T-helper 17 cell (primary cell): ENCODE measurements at places on chromosomes 3 and 15.

DNA sequence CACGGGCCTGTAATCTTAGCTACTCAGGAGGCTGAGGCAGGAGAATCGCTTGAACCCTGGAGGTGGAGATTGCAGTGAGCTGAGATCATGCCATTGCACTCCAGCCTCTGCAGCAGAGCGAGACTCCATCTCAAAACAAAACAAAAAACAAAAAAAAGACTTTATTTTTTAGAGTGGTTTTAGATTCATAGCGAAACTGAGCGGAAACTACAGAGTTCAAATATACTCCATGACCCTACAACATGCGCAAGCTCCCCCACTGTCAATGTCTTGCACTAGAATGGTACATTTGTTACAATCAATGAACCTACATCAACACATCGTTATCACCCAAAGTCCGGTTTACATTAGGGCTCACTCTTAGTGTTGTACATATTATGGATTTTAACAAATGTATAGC lies 2.2 kb upstream of the CRTAP start:
- peaks cover 6% of the 10 kb centered on the region for H3K4me1 ChIP-seq
- no peaks in the 10 kb centered on the region for H3K27me3 ChIP-seq
- DNase-seq, result no peak
- H3K36me3 ChIP-seq, result no peaks in the 10 kb centered on the region
- peak overlapping the region; percentile 70 for H3K27ac ChIP-seq

DNA sequence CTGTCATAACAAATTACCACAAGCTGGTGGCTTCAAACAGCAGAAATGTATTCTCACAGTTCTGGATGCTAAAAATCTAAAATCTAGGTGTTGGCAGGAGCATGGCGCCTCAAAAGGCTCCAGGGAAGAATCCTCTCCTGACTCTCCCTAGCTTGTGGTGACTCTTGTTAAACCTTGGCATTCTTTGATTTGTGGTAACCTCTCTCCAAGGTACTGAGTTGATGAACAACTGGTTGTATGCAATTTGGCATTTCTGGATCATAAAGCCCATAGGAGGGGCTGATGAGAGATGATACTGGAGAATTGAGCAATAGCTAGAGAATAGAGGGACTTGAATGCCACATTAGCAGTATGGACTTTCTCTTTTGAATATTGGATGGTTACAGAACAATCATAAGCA lies 821.8 kb downstream of the TBL1XR1 start:
- no peak for DNase-seq
- H3K4me1 ChIP-seq, result no peaks in the 10 kb centered on the region
- H3K4me3 ChIP-seq, result no peak overlapping the region
- H3K27ac ChIP-seq, result no peak overlapping the region

DNA sequence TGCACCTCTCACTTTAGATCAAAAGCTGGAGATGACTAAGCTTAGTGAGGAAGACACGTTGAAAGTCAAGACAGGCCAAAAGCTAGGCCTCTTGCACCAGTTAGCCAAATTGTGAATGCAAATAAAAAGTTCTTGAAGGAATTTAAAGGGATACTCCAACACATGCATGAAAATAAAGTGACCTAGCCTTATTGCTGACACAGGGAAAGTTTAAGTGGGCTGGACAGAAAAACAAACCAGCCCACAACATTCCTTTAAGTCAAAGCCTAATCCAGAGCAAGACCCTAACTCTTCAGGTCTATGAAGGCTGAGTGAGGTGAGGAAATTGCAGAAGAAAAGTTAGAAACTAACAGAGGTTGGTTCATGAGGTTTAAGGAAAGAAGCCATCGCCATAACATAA lies 100.6 kb upstream of the PSMD6 start:
- no peak overlapping the region for H3K27ac ChIP-seq
- no peak for DNase-seq

- H3K36me3 ChIP-seq, result peaks cover 2% of the 10 kb centered on the region
- no peaks in the 10 kb centered on the region for H3K4me1 ChIP-seq
- DNase-seq, result no peak
- no peak overlapping the region for H3K27ac ChIP-seq
These were observed 43.2 kb downstream of the P3H2 start for GRCh38 chr3:190077395-190078045.

- H3K4me3 ChIP-seq, result no peak overlapping the region
- peaks cover 18% of the 10 kb centered on the region for H3K4me1 ChIP-seq
- H3K27ac ChIP-seq, result no peak overlapping the region
- no peak for DNase-seq
- H3K36me3 ChIP-seq, result peaks cover under 1% of the 10 kb centered on the region
These were observed 6.7 kb downstream of the CA12 start for GRCh38 chr15:63374686-63375520.

DNA sequence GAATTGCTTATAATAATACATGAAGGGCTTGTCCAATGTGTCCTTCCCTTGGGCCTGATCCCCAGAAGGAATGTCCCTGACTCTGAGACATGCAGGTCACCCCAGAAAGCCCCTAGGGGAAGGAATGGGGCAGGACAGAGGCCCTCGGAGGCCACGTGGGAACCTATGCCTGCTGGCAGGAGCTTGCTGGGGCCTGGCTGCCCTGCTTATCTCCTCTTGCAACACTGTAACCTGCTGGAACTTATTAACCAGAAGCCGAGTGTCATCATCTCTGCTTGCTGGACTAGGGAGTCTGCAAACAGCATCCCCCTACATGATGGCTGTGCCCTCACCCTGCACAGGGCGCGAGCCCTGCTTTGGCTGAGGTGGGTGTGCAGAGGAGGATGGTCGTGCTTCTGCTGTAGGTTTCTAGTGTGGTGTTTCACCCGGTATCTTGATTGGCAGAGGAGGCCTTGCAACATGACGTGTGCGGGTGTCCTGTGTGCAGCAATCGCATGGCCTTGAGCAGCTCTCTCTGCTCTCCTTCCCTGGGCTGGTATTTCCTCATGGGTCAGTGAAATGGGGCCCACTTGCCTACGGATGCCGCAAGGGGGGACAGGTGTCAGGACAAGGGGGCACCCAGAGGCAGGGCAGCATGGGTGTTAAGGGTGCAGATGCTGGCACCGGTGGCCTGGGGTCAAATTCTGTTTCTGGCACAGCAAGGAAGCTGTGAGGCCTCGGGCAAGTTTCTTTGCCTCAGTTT lies 5.0 kb downstream of the CHST13 start:
- H3K27ac ChIP-seq, result no peak overlapping the region
- H3K27me3 ChIP-seq, result peaks cover 30% of the 10 kb centered on the region
- no peaks in the 10 kb centered on the region for H3K36me3 ChIP-seq
- no peak overlapping the region for H3K4me3 ChIP-seq

DNA sequence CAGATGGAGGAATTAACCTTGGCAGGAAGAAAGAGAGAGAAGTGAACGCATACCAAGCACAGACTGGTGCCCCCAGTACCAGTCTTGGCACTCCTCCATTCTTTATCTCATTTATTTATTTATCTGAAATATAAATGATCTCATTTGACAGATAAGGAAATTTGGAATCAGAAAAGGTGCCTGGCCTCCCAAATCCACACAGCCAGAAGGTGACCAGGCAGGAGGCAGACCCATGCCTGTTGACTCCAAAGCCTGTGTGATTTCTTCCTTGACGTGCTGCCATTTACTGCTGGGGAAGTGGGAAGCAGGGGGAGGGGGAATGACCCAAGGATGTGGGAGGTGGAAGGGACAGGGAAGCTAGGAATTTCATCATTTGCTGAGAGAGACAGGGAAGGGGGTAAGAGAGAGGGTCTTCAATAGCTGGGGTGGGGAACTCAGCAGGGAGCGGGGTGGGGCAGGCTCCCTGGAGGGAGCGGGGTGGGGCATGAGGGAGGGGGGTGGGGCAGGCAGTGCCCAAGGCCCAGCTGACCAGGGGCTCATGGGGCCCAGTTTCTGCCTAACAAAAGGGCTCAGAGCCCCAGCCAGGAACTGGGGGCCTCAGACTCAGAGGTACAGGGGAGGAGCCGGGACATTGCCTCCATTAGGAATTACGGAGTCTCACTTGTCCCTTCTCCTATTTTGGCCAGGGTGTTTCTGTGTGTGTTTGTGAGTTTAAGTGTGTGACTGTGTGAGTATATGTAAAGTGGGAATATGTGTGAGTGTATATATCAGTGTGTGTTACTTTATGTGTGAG lies 63.0 kb downstream of the MINAR1 start:
- no peak overlapping the region for H3K27ac ChIP-seq
- H3K4me1 ChIP-seq, result no peaks in the 10 kb centered on the region
- no peak for DNase-seq
- no peak overlapping the region for H3K4me3 ChIP-seq
- H3K27me3 ChIP-seq, result peaks cover 35% of the 10 kb centered on the region

DNA sequence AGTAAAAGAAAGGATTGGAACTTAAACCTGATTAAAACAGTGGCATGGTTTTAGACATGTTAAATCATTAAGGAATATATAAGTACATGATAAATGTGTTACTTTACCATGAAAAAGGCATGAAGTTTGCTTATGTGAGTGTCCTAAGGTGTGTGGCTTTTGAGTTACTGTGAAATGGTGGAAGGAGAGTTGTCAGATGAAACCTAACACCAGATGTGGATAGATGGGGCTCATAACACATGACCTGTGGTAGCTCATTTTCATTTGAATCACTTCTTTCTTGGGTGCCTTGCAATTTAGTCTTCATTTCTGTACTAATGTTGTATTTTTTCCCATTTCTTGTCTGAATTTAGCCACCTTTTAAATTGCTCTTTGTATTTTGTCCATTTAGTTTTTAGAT lies 13.0 kb downstream of the MEF2A start:
- H3K36me3 ChIP-seq, result no peaks in the 10 kb centered on the region
- no peaks in the 10 kb centered on the region for H3K27me3 ChIP-seq
- no peak overlapping the region for H3K4me3 ChIP-seq
- peak overlapping the region; percentile 21 for H3K27ac ChIP-seq
- DNase-seq, result no peak

DNA sequence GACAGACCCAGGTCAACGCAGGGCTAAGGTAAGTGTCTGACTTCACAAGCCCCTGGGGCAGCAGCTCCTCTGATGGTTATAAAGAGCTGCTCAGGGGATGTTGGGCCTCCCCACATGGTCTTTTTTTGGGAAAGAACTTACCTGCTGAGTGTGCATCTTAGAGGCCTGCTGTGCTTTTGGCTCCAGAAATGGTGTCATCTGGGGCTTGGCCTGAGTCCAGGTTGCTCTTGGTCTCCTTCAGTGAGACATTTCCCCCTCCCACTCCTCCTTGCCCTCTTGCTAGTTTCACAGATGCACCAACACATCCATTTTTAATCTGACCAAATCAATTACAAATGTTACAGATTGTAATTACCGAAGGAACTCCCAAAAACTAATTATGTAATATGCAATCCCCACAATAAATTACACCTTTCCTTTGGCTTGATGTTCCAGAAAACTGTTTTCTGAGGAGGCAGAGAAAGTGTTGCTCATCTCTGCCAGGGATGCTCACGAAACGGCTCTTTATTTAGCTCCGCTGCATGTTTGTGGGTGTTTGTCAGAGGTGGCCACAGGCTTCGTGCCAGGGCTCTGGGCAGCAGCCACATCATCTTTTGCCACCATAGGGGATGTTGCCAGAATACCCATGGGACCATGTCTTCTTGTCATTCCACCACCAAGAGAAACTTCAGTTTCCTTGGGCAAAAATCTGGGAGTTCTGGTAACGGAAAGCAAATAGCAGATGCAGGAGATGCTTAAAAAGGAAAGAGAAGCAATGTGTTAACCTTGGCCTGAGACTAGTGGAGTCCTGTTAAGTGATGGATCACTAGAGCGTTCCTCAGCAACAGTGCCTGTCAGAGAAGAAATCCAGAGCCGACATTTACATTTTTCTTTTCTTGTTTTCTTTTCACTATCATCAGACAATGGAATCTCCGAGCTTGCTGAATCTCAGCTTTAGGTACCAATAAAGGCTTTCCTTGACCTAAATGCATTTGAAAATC lies 799.9 kb downstream of the AGBL1 start:
- H3K4me1 ChIP-seq, result no peaks in the 10 kb centered on the region
- peaks cover 25% of the 10 kb centered on the region for H3K27me3 ChIP-seq
- no peak overlapping the region for H3K27ac ChIP-seq
- no peaks in the 10 kb centered on the region for H3K36me3 ChIP-seq
